ENCODE measurements at places on chromosomes 5 and 9.

GRCh38 chr9:2420543-2420942 lies 201.0 kb upstream of the VLDLR start:
- DNase-seq = no peak

- peak; percentile 21 for DNase-seq
Measured at GRCh38 chr9:129434187-129434586, 186.7 kb downstream of the C9orf50 start.

GRCh38 chr9:37566716-37567115 lies 9.5 kb downstream of the FBXO10 start:
- no peak for DNase-seq

DNA sequence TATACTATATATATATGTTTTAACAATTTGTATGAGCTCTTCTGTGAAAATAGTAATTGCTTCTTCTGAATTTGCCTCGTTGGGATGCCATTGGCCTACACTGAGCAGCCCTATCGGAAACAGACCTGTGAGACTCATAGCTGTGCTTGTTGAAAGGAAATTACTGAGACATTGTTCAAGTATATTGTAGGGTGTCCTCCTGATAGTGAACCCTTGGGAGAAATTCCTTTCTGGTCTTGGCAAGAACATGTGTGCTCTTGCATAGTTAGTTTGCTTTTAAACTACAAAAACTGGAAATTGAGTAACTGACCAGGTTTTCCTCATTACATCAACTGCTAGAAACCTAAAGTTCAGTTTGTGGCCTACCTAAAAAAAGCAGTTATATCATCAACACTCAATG lies 160.9 kb downstream of the LURAP1L start:
- no peak for DNase-seq

DNA sequence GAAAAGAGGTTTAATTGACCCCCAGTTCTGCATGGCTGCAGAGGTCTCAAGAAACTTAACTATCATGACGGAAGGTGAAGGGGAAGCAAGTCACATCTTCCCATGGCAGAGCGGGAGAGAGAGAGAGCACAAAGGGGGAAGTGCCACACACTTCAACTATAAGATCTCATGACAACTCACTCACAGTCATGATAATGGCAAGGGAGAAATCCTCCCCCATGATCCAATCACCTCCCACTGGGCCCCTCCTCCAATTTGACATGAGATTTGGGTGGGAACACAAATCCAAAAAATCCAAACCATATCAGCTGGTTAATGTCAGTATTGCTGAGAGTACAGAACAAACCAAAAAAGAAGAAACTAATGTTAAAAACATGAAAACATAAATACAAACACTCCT lies 120.2 kb downstream of the STARD4 start:
- no peak for DNase-seq

- no peak for DNase-seq
Measured at GRCh38 chr5:1304033-1304432, 9.2 kb upstream of the TERT start.

DNA sequence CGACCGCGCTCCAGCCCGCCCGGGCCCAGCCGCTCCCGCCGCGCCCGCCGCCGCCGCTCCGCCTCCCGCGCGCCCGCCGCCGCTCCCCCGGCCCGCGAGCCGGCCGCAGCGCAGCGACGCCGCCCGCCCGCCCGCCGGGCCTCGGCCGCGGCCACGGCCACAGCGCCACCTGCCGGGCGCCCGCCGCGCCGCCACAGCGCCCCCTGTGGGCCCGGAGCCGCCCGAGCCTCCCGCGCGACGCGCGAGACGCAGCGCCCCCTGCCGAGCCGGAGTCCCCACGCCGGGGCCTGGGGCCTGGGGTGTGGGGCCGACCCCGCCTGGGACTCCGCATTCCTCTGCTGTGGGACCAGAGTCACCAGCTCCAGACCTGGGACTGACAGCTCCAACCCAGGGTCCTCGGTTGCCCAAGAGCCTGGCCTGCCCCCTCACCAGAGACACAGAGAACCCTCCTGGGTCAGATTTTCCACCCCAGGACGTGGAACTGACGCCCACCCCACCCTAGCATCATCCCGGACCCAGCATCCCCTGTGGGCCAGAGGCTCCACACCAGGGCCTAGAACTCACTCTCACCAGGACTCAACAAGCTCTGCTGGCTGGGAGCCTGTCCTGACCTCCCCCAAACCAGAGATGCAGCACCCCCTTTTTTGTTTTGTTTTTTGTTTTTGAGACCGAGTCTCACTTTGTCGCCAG lies at the start of gene RAPGEF1:
Gene RAPGEF1, minus strand, starts transcription at position 118 of the 690 bp plus-strand sequence. CDS start 246 bp downstream, outside the sequence.
- DNase-seq = no peak

GRCh38 chr5:108649106-108649505 lies 98.6 kb upstream of the FER start:
- no peak for DNase-seq

DNA sequence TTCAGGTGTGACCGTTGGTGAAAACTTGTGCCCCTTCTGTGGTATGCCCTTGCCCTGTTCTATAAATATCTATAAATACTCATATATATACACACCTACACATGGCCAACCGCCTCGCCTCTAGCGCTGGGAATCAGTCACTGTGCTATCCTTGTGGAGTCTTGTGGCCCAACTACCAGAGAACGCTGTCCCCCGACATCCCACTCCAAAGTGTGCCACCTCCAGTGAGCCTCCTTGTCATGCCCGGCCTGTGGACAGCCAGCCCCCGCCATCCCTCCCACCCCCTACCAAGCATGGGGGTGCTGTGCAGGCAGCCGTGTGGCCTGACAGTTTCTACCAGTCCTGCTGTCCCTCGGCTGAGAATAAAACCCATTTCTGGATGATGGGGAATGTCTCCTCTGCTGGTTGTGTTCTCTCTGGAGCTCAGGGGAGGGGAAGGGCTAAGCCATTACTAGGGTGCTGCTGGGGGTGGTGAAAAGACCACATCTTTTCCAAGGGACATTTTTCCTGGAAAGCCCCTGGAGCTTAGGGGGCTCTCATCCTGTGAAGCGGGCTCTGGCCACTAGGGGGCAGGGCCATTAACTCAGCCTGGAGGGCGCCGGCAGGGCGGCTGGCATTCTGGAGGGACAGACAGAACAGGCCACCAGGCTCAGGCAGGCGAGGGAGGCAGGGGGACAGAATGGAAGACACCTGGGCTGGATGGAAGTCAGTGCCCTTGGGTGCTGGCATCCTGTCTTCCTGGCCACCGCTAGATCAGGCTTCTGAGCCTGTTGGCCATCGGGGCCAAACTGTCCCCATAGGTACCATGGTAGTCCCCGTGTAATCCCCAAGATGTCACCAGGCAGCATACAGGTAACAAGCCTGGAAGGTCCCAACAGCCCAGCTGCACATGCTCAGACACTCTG lies 20.7 kb downstream of the GOLGA2 start:
- peak; percentile 26 for DNase-seq

- DNase-seq = peak; percentile 41
Measured at GRCh38 chr5:116032094-116032517, at the start of gene ARL14EPL. ARL14EPL (plus strand) TSS chr5:116032472; CDS start chr5:116051466, 18,994 bp downstream.

- DNase-seq = no peak
Measured at GRCh38 chr5:33232731-33233505, 207.8 kb upstream of the TARS1 start.

DNA sequence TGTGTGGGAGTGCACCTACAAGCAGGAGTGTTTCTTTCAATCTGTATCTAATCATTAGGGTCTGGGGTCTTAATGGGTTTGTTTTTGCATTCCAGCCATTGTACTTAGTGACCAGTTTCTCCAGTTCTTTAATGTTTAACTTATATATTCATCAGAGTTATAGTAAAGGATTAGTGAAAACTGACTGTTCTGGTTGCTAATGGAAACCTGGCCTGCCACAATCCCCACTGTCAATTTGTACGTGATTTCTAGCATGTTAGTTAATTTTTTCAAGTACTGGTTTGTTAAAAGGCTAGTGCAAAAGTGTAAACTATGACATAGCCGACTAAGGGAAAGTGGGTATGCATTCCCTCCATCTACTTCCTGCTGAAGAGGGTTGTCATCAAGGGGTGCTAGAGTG lies 276.1 kb downstream of the HTR1A start:
- no peak for DNase-seq

- DNase-seq = no peak
Measured at GRCh38 chr5:1100664-1101574, 10.9 kb downstream of the SLC12A7 start.

- no peak for DNase-seq
Measured at GRCh38 chr9:82679472-82679871, 383.5 kb downstream of the RASEF start.

DNA sequence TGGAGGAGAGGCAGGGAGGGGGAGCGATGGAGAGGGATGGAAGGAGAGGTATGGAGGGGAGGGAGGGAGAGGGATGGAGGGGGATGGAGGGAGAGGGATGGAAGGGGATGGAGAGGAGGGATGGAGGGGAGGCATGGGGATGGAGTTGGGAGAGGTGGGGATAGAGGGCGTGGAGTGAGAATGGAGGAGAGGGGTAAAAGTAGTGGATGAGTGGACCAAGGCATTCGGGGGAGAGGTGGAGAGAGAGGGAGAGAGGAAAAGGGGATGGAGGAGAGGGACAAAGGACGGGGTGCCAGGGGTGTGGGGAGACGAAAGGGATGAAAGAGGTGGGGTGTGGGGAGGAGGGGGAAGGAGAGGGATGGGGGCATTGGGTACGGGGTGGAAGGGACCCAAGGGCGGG lies 100.4 kb downstream of the VAV2 start:
- DNase-seq = no peak

DNA sequence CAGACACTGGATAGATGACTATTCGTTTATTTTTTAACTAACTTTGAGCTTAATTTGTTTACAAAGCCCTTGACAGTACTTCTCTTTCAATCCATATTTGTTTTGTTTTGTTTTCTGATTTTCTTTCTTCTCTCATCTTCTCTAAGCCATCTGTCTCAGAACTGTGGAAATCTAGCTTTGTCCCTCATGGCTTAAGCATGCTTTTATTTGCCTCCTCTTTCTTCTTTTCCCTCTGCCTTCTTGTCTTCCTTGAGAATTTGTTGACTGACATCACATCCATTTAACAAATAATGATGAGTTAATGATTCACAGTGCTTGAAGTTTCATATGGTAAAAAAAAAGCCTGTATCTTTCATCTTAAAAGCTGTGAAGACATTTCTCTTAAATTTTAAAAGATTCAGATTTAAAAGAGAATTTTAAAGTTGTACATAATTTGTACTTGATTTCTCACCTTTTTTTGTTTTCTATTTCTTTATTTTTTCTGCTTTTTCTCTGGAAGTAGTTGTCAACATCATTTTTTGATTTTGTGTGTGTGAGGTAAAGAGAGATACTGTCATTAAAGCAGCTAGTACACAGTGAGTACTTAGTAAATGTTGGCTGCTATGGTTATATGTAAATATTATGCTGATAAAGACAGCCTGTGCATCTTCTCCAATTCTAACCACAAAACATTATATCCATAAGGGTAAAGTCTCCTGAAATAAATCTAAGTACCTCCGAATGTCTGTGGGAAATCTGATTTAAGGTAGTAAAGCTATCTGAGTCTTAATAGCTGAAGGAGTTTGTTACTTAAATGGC lies 13.9 kb upstream of the SGCD start:
- no peak for DNase-seq

DNA sequence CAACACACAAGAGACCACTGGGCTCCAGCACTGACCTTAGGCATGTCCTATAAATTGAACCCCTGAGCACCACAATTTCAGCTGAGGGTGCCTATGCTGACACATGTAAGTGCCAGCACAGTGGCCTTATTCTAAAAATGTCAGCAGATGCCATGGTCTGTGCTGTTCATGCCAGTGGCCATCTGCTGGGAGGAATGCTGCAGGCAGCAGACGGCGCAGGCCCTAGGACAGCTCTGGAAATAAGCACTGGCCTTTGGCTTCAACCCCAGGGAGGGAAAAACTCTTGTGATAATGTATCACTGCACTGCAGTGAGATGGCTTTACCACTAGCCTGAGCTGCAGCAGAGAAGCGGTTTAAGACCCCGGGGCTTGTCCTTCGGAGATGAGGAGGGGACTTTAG lies 98.5 kb downstream of the SYK start:
- DNase-seq = no peak

GRCh38 chr5:16234598-16234997 lies 55.0 kb upstream of the MARCHF11 start:
- no peak for DNase-seq

GRCh38 chr9:113345190-113345589 lies 4.2 kb upstream of the BSPRY start:
- DNase-seq = peak; percentile 84

DNA sequence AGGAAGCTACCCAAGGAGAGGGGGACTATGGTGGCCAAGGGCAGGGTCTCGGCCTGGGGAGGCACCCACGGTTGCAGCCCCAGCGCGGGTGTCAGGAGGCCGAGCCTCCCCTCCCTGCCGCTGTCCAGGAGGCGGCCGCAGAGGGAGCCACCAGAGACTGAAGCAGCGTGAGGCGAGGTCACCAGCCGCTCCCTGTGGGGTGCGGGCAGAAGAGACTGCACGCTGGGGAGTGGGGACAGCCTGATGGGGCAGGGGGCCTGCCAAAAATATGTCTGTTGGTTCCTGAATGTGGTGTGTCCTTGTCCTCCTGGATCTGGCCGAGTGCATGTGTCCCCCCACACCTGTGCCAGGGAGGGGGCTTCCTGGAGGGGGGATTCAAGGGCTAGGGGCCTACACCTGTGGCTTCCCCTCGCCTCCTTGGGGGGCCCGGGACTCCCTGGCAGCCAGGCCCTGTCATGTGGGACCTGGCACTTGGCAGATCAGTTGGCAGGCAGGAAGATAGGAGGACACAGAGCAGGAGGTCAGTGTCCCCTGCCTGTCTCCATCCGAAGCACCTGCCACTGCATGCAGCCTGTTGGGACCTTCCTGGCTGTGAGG lies 131.2 kb downstream of the DAB2IP start:
- DNase-seq = no peak

GRCh38 chr5:36670548-36670947 lies 64.1 kb downstream of the SLC1A3 start:
- no peak for DNase-seq

- DNase-seq = no peak
Measured at GRCh38 chr5:6786786-6787495, 73.7 kb downstream of the TENT4A start.

DNA sequence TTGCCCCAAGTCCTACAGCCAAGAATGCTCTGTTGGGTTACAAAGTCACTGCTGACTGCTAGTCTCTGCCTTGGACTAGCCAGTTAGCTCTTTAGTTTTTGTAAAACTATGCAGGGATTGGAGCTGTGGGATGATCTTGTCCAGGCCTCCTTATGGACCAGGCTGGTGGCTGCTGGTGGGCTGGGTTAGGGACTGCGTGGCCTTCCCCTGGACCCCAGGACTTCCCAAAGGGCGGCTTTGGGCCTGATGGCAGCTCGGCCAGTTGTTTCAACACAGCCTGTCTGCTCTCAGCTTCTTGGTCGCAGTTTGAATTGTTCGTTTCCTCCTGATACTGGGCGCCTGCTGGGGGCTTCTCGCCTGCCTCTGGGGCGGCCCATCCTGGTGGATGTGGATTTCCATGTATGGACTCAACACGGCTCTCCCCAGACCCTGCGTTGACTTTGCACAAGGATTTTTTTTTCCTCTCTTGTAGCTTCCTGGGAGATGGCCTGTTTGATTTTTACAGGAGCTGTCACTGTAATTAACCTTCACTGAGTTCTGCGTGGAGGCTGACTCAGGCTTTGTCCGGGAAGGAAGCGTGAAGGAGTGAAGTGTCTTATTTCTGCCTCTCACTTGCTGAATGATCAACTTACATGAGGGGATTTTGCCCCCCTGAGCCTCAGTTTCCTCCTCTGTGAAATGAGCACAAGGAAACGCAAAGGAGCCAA lies 91.9 kb upstream of the NEURL1B start:
- no peak for DNase-seq

GRCh38 chr9:114229295-114229694 lies 74.0 kb downstream of the COL27A1 start:
- DNase-seq = no peak

- peak; percentile 42 for DNase-seq
Measured at GRCh38 chr5:173689171-173689736, 72.8 kb upstream of the BOD1 start.

All from pons (tissue), 1 donor.